ENCODE measurements at places on chromosomes 7 and 10. TPM values are rescaled to one million over a fixed set of nuclear protein-coding genes. Genes with fewer than 3 reads are reported as not detected.

DNMBP gene
- 9.1 TPM for total RNA-seq

FANK1 gene
- total RNA-seq = 7.8 TPM

KLF14 gene
- not detected for total RNA-seq

TOMM7 gene
- 323 TPM for total RNA-seq

IKZF1 gene
- 4.2 TPM for total RNA-seq

ESYT2 gene
- 60.5 TPM for total RNA-seq

RHOBTB1 gene
- total RNA-seq = 14.4 TPM

FFAR4 gene
- 2.5 TPM for total RNA-seq

SLC13A1 gene
- total RNA-seq = not detected

DNA sequence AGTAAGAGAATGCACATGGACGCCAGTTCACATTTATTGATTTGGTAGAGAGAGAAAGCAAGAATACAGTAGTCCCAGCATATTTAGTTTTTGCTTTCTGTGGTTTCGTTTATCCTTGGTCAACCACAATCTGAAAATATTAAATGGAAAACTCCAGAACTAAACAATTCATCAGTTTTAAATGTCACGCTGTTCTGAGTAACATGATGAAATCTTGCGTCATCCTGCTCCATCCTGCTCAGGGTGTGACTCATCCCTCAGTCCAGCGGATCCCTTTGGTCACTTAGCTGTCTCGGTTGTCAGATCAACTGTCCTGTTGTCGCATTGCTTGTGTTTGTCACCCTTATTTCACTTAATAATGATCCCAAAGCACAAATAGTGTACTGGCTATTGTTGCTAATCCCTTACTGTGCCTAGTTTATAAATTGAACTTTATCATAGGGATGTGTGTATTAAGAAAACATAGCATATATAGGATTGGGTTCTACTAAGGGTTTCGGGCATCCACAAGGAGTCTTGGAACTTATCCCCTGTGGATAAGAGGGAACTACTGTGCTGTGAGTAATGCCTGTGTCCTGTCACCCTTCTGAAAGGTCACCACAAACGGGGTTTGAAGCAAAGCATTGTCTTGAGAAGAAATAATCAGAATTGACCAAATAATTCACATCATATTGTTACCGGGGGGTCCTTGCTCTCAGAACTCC is 73.6 kb downstream of the OTUD1 start:
- DNase-seq = no peak

GRCh38 chr7:77538281-77539212 is 1.5 kb downstream of the PTPN12 start:
- peak; percentile 49 for DNase-seq

DNA sequence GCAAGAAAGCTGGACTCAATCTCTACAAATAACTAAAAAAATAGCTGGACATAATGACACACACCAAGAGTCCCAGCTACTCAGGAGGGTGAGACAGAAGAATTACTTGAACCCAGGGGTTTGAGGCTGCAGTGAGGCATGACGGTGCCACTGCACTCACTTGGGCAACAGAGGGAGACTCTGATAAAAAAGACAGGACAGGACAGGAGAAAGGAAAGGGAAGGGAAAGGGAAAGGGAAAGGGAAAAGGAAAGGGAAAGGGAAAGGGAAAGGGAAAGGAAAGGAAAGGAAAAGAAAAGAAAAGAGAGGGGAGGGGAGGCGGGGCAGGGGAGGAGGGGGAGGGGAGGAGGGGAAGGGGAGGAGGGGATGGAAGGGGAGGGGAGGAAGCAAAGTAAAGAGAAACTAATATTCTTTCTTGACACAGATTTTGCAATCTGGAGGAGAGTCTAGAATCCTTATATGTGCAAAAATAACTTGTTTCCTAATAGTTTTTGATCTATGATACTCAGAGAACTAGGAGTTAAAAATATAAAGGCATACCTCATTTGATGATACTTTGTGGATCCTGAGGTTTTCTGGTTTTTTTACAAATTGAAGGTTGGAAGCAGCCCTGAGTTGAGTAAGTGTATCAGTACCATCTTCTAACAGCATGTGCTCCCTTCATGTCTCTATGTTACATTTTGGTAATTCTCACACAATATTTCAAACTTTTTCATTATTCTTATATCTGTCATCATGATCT is 8.0 kb downstream of the SAR1A start:
- DNase-seq = no peak

GRCh38 chr7:26449175-26450165 is 157.8 kb downstream of the SNX10 start:
- no peak for DNase-seq

- DNase-seq = no peak
Observed at GRCh38 chr10:118771976-118772375, 17.2 kb upstream of the CACUL1 start.

DNA sequence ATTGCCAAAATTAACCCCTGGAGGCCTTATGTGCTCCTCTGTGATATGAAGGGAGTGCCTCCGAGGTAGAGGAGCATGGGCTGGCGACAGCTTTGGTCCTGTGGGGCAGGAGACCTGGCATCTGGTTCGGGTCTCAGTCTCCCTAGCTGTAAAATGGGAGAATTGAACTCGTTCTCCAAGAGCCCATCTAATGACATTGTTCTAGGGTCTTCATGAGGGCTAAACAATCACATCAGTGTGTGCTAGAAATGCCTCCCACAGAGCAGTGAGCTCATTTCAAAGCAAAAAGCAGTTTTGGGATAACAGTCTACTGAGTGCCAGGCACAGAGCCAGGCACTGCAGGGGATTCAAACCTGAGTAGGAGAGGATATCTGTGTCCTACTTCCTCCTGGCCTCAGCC is 248.0 kb downstream of the RPS24 start:
- DNase-seq = no peak

DNA sequence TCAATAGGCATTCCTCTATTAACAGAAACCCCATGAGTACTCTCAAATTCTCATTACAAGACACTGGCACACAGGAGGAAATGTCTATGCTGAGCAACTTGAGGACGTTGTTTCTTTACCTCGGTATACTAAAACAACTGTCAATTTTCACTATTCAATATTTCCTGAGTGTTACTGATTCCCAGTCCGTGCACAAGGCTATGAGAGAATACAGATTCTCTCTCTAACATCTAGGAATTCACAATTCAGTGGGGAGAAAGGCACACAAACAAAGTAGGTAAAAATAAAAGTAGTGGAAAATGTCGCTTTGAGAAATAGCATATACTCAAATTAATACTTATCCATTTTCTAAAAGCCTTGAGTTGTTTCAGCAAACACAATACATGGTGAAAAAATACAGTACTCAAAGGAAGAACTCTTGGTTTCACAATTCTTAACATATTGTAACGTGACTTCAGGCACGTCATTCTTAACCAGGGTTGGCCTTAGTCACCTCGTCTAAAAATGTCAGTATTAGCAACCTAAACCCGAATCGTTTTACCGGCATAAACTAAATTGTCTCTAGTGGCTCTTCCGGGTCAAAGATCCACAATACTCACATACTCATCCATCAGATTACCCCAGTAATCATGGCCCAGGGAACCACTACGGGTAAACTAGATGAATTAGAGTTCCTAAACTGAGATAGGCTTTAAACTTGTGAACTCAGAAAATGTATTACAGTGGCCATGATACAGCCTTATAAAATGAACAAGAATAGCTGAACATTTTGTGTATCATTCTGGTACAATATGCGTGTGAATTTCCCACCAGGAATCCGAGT is 1.5 kb downstream of the IPMK start:
- DNase-seq = no peak

DNA sequence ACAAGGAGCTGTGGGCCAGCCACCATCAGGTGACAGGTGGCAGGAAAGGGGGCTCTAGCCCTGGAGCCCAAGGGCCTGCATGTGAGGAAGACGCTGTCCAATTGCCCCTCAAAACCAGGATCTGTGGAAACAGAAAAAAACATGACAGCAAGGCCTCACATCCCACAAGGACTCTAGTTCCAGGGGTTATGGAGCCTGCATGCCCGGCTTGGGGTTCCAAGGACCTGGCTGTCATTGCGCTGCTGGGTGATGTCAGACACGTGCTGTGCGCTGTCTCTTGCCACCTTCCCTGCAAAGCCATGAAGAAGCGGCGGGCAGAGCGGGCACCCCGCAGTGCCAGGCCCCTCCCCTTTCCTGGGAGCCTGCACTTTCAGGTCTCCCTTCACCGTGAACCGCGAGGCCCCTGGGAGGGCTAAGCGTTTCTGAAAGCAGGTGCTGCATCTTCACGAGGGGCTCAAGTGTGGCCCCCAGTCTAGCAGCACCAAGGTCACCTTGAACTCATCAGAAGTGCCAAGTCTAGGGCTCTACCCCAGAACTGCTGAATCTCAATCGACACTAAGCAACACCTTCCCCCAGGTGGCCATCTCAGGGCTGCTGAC is 15.1 kb upstream of the CRYGN start:
- peak; percentile 8 for DNase-seq

DNA sequence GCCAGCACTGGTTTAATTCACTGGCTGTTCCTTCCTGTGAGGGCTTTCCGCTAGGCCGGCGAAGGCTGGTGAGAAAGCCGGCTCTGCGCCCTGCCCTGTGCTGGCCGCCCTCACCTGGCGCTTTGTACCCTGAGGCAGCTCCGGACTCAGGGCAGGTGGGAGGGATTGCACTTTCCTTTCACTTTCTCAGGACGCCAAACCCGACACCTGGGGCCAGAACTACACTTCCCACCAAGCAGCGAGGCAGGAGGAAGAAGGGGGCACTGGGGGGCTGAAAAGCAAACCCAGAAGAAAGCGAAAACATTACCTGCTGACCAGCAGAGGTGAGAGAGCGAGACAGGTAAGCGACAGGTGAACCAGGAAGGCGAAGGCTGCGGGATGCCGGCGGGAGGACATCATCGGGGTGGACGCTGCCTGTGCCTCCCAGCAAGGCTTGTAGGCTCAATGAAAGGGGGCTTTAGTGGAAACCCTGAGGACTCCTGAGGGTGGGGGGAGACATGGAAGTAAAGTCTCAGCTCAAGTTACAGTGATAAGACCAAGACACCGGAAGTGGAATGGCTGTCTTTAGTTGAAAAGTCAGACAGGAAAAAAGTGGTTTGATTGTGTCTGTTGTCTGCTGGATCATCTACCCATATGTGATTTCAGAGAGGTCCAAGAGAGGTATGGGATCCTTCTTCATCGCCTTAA is at the start of gene RAB19:
TSS of gene RAB19 (plus strand) at position 181 of the 687 bp plus-strand sequence. CDS start 3,589 bp downstream, outside the sequence.
- DNase-seq = no peak

- DNase-seq = no peak
Observed at GRCh38 chr7:132138817-132139216, 437.5 kb downstream of the PLXNA4 start.

DNA sequence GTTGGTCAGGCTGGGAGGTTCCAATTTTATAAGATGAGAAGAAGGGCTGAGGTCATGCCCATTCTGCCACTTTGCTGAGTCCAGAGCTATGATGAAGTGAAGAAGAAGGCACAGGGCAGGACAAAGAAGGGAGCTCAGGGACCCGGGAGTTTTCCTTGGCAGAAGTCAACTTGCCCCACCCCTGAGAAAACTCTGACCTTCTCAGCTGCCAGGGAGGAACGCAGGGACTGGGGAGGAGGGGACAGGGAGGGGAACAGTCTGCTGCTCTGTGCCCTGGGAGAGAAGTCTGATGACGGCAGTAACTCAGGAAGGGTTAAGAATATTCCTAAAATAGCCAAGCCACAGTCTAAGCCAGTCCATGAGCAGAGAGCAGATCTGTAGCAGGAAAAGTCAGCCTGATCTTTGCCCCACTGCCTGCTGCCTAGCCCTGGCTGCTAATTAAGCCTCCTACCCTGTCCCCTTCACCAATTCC is 11.7 kb downstream of the ADIRF start:
- DNase-seq = no peak

Measured in dorsolateral prefrontal cortex (tissue), 122 donors.